ENCODE measurements at places on chromosomes 3 and 15.

DNA sequence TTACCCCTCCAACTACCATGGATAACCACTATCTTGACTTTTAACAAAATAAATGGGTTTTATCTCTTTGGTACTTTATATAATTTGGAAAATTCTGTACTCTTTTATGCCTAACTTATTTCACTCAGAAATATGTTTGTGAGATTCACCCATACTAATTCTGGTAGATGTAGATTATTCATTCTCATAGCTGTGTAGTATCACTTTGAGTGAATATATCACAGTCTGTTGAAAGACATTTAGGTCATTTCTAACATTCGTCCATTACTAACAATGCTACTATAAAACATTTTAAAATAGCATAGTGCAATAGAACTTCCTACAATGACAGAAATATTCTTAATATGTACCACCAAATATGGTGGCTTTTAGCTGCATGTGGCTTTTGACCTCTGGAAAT lies 542.4 kb downstream of the RBMS3 start:
- no peak for DNase-seq

DNA sequence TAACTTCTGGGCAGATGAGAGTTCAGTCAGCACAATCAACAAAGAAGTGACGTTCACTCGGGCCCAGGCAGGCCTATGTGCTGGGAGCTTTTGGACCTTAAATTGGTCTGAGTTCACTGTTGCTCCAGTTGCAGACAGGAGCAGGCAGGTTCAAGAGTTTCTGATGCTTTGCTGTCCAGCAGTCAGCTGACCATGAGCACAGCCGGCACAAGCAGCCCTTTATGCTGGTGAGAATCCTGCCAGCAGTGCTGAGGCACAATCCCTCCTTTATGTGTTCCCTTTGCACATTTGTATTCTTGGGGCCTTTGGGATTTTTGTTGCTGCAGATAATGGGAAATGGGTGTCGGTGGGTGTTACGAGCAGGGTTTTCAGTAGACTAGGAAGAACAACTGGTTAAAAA lies 81.2 kb upstream of the GOLGA8J start:
- DNase-seq, result no peak

DNA sequence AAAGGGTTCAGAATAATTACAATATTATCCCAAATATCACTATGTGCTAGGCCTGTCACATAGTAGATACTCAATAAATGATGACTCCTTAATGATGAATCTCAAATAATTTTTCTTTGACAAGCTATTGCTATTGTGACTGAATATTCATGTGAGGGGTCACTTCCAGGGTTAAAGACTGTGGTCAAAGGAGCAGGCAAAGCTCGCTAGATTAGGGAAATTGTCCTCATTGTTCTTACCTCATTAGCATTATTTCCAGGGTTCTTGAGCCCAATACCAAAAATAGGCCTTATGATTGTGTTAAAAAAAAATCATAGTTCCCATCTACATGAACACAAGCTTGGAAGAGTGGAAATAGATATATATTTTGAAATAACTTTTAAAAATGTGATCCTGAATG lies 252.2 kb downstream of the GAP43 start:
- DNase-seq, result no peak

DNA sequence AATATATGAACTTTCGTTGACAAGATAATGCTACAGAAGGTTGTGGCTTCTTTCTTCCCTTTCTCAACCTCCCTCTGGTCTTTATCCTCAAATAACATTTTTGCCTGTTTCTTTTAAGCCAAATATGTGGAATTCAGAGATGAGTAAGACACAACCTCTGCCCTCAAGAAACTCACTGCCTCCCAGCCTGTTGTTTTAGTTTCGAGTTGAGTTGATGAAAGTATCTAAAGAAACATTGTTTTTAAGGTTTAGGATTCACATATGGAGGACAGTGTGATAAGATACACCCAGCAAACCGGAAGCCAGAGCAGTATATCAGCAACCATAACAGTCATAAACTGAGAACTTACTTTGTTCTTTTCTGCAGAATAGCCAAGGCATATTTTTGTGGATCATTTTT lies 218.6 kb downstream of the THSD4 start:
- DNase-seq, result no peak

- DNase-seq, result no peak
Measured at GRCh38 chr15:29756358-29757267, 65.7 kb downstream of the TJP1 start.

DNA sequence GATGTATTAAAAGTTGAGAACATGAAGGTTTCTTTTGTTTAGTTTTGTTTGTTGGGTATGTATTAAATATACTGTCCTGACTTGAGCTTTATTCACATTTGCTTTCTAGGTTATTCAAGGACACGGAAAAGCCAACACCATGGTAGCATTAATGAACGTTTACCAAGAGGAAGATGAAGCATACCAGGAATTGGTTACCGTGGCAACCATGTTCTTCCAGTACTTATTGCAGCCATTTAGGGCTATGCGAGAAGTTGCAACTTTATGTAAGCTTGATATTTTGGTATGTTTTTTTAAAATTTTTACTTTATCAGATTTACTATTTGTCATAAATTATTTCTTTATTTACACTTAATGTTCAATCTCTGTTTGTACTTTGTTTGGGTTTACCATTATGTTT lies 3.6 kb downstream of the WHAMM start:
- no peak for DNase-seq

DNA sequence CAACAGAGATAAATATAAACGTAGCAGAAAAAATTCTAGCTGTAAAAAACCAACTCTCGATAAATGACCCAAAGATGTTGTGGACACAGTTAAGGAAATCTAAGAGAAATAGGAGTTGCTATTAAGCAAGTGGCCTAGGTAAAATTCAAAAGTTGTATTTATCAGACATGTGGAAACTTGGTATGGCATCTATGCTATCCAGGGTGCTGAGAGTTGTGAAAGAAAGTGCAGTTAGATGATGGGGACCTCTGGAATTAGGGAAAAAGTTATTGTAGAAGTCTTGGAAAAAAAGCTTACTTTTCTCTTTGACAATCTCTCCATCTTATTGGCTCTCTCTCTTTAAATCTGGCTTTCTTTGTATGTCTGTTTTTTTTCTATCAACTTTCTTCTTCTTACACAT lies 1090.9 kb downstream of the TBL1XR1 start:
- no peak for DNase-seq

DNA sequence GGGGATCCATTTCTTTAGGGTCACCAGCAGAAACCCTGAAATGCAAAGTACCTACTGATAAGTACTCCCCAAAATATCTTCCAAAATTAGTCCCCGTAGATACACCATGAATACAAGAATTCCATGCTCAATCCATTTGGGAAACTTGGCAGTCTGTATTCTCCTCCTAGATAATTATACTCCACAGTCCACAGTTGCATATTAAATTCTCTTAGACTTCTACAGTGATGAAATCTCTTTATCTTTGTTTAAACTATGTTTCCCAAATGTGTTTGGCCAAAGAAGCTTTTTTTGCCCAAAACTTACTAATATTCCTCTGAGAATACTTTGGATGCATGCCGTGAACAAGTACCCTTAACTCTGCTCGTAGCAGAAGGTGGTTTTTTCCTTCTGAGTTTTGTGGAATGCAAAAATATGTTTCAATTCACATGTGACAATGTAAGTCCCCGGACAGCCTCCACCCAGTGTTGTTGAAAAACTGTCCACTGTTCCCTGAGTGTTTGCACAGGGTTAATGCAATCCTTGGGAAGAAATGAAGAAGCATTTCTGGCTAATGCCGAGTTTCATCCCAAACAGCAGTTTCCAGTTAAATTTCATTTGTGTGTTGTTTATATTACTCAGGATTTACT lies 126.7 kb downstream of the ARNT2 start:
- no peak for DNase-seq

DNA sequence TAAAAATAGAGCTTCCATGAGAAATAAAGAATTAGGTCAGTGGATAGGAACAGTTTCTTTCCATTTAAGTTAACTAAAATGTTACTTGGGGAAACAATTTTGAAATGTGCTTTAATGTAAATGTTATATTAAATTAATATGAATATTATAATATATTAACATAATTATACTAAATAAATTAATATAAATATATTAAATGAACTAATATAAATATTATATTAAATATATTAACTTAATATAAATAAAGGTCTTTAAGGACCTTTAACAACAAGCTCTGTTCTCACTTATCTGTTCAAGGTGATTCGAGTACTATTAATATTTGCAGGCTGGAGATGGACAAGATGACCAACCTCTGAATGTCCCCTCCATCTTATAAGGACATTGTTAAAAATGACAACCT lies 100.6 kb downstream of the MAGI1 start:
- no peak for DNase-seq

DNA sequence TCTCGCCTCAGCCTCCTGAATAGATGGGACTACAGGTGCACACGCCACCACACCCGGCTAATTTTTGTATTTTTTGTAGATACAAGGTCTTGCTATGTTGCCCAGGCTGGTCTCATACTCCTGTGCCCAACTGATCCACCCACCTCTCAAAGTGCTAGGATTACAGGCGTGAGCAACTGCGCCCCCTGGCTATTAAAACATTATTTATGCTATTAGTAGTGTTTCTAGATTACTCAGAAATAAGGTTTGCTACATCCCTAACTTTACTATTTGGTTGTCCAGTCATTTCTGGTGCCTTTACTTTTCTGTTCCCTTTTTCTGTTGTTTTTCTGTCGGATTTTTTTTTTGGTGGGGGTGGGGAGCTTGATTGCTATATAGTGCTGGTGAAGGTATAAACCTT lies 393.6 kb upstream of the TPM1 start:
- DNase-seq, result no peak

- DNase-seq, result no peak
Measured at GRCh38 chr3:38721207-38721772, 71.8 kb upstream of the SCN5A start.

- DNase-seq, result no peak
Measured at GRCh38 chr3:133532951-133533350, 40.5 kb upstream of the CDV3 start.

- DNase-seq, result no peak
Measured at GRCh38 chr15:86894269-86894668, 814.6 kb downstream of the AGBL1 start.

GRCh38 chr3:101170062-101170771 lies 150.2 kb downstream of the IMPG2 start:
- no peak for DNase-seq

DNA sequence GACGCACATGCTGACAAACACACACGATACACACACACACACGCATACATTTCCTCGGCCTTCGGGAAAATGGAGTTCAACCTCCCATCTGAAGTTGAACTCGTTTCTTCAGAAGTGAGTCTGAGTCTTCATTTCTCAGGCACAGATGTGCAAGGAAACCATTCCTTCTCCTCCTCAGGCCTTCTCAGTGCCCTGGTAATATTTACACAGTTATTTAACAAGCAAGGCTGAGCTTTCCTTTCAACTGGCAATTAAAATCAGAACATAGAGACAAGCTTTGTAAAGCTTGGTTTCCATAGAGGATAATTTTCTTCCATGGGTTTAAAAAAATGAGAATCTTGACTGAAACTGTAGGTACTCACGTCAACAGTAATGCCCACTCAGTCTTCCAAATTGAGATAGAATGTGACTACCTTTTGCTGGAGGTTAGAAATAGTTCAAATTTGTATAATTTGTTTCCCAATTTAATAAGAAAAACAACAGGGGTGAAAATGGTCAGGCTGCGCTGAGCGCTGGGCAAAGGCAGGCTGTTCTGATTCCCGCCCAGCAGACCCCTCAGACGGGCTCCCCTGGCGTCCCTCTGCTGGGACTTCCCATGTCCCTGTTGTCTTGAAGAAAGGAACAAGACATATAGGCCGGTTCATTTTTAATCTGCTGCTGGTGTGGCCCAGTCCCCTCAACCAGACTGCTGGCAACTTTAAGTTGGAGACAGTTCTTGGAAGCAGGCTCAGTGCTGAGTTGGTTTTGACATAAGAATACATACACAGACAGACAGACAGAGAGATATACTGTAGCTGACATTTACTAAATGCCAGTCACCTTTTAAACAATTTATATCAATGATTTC lies 174.3 kb downstream of the XXYLT1 start:
- DNase-seq, result no peak

- DNase-seq, result no peak
Measured at GRCh38 chr3:100975714-100976113, 17.5 kb downstream of the ABI3BP start.

DNA sequence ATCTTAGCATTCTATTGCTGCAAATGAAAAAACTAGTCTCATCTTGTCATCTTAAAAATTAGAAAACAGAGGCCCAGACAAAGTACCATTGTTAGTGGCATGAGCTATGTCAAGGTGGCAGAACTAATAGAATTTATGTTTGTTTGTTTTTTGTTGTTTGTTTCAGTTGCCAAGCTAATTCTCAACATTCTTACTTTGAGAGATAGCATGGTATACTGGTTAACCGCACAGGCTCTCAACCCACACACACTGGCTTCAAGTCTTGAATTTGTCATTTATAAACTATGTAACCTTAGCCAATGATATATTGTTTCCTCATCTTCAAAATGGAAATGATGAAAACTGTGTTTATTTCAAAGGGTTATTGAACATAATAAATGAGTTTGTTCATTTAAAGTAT lies 367.6 kb upstream of the PLSCR5 start:
- DNase-seq, result no peak

DNA sequence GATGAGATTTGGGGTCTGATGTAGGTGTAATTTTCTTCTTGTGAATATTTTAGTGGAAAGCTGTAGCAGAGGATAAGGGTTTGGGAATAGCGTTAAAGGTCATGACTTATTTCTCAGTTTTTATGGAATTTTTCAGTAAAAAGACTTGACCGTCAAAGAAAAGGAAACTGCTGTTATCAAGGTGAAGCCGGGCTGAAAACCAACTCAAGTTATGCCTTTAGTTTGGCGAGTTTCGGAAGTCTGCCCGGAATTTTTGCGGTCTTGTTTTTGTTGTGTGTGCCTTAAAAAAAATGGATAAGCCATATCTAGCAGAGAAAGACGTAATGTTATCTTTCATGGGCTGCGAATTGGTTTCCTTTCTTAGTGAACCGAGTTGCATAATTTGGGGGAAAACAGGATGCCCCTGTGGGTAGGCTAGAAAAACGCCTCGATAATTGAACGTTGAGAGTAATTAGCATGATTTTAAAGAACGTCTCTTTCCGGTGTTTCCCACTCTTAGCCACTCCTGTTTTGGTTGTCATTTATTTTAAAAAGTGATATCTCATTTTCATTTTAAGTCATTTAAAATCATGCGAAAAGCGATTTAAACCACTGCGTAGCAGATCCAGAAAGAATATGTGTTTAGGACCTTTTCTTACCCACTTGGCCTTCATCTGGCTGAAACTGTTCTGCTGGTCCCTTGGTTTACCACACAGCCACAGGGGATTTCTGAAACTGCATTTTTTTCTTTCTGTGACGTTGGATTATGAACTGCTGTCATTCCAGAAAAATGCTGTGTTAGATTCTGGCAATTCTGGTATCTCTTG lies 1.1 kb downstream of the NFKBIZ start:
- DNase-seq, result no peak

GRCh38 chr15:81111510-81112470 lies 22.3 kb upstream of the CFAP161 start:
- no peak for DNase-seq

DNA sequence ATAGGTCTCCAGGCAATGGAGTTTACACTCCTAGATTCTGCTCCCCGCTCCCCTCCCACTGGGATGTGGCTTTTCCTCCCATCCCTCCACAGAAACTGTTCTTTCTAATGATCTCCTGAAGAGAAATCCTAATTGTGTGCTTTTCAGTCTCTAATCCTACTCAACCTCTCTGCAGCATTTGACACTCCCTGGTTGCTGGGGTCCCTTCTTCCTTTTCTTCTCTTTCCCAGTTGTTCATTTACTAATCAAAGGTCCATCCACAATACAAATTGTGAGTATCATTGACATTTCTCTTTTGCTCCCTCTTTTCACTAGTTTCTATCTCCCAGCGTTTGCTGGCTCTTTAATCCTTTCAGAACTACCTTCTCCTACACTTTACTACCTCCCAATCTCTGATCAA lies 6.5 kb upstream of the MYH15 start:
- DNase-seq, result no peak

- DNase-seq, result no peak
Measured at GRCh38 chr3:168473334-168473890, 377.7 kb upstream of the GOLIM4 start.

Data from SHP77 treated with DMSO at 0.1 percent for 48 hours (cell line).